ENCODE measurements at places on chromosomes 3 and 15.

DNA sequence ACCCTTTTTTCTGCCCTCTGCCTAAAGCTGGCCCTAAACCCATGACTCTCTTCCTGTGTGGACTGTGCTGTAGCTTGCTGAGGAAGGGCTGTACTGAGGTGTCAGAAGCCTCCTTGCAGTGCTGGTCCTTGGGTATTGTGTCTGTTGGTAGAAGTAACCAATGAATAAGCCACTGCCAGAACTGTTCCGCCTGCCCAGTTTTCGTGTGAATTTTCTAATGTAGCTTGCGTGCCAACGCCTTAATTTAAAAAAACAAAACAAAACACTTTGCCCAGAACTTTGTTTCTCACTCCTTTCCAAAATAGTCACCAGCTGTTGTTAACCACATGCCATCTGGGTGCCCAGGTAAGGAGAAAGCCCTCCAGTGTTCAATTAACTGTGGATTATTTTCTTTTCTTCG, 101.9 kb downstream of the KLHL25 start:
- DNase-seq, result no peak

GRCh38 chr3:56761887-56762651, 39.7 kb downstream of the ARHGEF3 start:
- DNase-seq, result no peak

- DNase-seq, result no peak
Measured at GRCh38 chr3:43017004-43017403, 37.9 kb downstream of the GASK1A start.

DNA sequence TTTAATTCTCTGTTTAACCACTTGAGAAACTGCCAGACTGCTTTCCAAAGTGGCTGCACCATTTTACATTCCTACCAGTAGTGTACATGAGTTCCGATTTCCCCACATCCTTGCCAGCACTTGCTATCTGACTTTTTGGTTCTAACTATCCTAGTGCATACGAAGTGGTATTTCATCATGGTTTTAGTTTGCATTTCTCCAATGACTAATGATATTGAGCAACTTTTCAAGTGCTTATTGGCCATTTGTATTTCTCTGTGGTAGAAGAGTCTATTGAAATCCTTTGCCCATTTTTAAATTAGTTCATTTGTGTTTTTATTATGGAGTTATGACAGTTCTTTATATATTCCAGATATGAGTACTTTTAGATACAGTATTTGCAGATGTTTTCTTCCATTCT, 247.8 kb downstream of the GABRB3 start:
- DNase-seq, result no peak

GRCh38 chr3:44883213-44883955, 9.0 kb downstream of the TGM4 start:
- DNase-seq, result no peak

DNA sequence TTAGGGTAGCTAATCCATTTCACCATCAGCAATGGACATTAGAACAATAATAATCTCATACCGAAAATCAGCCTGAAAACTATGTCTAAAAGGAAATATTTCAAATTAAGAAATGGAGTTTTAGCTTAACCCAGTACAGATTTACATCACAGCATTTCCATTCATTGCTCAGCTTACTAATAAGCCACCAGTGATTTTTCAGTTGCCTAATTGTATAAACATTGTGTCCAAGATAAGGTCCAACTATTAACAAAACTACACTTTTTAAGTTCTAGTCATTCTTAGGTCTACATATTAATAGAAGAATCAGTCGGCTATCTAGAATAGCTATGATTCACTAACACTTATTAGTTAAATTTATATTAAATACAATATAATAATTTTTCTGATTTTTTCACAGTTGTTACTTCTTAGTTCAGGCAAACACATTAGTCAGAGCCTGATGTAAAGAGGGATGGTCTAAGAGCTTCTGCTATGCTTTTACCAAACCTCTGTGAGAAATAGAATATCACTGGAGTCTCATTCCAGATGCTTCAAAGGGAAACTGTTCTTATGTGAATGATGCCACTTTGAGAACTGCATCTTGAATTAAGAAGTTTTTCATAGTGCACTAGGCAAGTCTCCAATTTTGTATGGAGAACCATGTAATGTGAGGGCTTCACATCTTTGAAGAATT, 74.1 kb downstream of the CMSS1 start:
- no peak for DNase-seq

DNA sequence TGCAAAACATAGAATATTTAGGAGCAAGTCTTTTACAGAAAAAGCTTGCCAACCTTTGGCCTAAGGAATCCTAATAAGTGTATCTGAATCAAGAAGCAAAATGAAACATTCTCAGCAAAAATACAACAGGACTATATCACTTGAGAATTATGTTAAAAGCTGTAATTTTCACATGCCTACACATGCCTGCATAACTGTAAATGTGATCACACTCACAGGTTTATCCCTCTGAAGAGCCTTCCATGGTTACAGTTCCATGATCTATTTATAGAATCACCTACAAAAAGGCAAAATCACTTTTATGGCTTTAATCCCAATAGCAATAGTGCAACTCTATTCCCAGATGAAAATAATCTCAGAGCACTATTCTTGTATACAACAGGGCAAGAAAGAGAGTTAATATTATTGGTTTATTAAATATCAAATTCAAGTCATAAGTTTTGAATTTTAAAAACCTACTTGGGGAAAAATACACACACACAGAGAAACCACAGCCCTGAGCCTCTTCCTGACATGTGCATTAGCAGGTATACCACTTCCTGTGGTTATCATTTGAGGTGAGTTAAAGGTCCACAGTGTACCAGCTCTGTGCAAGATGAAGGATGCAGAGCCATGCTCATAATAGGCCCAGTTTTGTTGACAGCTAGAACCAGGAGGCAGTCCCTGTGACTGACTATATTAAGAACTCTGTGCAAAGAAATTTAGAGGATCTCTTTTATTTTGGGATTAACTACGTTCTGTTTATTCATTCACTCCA, 252.5 kb upstream of the TGFBR2 start:
- DNase-seq, result peak; percentile 14

- peak; percentile 86 for DNase-seq
Measured at GRCh38 chr15:25670025-25670554, 193.0 kb downstream of the ATP10A start.

DNA sequence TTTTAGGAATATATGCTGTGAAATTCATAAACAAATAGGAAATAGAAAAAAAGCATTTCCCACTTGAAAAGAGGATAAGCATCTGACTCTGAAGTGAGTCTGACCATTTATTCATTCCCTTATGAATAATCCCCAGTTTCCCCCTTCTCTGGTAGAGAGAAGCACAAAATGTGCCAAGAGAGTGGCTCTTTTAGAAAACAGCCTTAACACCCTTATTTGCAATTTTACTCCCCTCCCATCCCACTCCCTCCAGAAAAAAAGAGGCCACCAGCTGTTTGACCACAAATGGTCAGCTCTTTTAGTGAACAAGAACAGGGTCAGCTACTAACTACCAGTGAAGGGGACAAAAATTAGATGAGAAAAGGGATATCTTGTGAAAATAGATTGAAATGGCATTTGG, 184.5 kb upstream of the ADAMTS9 start:
- peak; percentile 34 for DNase-seq

DNA sequence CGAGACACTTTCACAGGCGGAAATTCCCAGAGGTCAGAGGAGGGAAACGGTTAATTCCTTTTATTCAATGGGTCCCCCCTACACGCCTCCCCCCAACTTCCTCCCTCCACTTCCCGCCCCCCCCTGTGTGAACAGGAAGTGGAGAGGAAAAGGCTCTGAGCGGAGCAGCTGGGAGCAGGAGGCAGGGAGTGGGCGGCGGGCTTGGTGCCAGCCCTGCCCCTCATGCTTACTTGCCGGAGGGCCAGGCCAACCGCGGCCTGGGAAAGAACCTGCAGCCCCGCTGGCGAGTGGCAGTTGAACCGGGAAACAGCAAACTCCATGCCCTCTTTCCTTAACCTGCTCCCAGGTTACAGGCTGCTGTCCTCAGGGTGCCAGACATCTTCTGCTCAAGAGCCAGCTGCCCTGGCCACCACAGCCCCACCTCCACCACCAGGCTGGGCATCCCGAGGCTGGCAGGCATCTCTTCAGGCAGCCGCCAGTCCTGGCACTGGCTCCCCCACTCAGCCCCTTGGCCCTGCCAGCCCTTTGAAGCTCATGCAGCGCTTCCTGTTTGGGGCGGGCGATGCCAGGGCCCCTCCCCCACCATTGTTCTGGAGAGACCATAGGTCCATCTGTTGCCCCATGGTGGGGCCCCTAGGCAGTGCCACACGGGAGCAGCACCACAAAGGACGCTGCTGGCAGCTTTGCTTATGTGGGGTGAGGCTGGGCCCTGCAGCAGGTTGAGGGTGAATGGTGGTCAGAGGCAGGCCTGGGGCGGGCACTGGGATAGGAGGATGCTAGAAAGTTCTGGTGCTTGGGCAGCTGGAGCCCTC, 12.9 kb downstream of the VPS18 start:
- DNase-seq, result peak; percentile 88

DNA sequence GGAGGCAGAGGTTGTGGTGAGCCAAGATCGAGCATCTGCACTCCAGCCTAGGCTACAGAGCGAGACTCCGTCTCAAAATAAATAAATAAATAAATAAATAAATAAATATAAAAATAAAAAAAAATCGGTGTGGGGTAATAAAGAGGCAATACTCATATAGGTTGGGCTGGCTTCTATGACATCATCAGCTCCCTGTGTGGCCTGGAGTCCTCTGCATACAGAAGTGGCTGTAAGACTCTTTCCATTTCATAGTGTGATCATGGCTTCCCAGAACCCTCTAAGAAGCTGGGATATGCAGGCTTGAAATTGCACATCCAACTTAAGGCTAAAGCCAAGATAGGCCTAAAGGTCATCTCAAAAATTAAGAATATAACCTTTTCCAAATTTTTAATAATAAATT, 101.6 kb downstream of the ZIC4 start:
- DNase-seq, result no peak

DNA sequence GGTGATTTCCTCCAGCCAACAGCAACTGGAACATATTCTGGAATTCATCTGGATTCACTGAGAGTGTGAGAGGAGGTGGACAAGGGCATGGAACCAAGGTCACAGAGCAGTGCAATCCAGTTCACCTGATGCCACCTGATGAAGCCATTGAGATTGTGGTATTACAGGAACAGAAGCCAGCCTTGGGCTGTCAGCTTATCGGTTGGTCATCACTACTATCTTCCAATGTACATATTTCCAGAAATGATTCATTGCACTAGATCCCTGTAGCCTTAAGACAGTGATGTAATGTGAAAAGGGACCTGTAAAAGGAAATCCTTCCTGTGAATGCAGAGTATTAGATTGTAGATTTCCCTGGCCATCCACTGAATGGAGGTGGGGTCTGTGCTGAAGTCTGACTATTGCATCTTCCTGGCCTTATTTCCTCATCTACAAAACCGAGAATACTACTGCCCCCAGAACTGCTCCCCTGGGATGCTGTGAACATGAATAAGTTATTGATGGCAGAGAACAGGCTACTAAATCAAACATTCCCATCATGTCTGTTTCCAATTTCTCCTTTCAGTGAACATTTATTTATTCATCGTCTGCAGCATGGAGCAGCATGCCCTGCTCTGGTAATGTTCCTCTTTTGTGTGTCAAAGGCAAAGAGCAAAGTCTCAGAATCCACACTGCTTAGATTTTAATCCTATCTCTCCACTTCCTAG, 47.4 kb upstream of the TPM1 start:
- no peak for DNase-seq

DNA sequence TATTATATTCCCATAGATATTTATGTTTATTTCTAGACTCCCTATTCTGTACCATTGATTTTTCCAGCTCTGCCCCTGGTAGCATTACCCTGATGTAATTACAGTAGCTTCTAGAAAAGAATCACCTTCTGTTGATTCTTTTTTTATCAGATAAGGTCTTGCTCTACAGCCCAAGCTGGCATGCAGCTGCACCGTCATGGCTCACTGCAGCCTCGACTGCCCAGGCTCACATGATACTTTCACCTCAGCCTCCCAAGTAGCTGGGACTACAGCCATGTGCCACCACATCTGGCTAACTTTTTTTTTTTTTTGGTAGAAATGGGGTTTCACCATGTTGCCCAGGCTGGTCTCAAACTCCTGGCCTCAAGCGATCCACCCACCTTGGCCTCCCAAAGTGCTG, 41.8 kb downstream of the SLC24A1 start:
- no peak for DNase-seq

DNA sequence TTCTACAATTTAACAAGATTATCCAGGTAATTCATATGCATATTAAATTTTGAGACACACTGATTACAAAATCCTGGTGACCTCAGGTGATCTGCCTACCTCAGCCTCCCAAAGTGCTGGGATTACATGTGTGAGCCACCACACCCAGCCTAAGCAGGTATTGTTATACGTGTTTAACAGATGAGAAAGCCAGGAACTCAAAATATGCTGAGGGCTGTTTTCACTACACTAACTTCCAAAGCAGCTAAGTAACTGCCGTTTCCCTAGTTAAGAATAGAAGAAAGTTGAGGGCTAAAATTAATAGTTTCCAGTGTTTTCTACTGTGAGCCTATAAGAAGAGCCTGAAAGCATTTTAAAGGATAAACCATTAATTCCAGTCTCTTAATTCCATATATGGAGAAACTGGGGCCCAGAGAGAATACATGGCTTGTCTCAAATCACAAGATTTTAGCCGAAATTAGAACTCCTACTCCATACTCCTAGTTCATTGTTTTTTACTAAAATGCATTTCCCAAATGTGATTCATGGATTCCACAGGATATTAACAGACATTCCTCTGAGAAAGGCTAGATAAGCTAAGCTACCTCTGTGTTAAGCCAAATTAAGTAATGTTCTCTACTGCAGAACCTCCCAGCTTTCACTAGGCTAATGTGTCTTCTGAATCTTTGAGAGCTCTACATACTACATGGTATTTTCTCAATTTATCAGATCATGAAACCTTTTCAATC, 17.0 kb upstream of the AVEN start:
- DNase-seq, result no peak

DNA sequence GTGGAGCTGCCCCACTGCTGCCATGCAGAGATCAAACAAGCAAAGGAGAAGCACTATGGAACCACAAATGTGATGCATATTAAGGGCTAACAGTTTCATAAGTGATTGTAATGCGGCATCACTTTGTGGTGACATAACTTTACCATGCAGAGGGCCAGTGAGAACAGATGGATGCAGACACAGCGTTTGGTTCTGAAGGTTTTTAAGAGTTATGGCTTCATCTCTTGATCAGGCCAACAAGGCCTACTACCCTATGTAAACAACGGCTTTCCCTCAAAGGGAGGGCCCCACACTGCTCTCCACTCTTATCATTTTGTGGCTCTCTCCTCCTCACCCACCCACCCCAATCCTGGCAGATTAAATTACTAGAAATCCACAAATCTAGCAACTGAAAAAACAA, 13.4 kb downstream of the NR2E3 start:
- DNase-seq, result no peak

DNA sequence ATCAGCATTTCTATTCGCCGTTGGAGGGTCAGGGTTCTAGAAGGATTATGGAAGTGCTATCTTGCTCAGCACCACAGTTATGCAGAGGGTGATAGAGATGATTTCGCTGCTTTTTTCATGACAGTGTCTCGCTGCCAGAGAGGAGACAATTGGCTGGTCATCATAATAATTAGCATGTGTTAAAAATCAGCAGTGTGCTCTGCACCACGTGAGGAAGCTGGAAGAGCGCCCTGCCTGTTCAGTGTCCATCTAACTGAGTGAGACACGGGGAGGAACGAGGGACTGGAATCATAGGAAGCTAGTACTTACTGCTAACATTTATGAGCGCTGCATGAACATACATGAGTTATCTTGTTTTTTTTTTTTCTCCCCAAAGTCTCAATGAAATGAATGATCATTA, 116.2 kb upstream of the PLAAT1 start:
- DNase-seq, result peak; percentile 25

- DNase-seq, result no peak
Measured at GRCh38 chr15:57557267-57557666, 34.4 kb upstream of the MYZAP start.

Measured in tongue (tissue), 3 donors.